ENCODE measurements at places on chromosomes 1 and 21. TPM values are rescaled to one million over a fixed set of nuclear protein-coding genes. Genes with fewer than 3 reads are reported as not detected.

Gene NR1I3
- not detected for total RNA-seq

DNA sequence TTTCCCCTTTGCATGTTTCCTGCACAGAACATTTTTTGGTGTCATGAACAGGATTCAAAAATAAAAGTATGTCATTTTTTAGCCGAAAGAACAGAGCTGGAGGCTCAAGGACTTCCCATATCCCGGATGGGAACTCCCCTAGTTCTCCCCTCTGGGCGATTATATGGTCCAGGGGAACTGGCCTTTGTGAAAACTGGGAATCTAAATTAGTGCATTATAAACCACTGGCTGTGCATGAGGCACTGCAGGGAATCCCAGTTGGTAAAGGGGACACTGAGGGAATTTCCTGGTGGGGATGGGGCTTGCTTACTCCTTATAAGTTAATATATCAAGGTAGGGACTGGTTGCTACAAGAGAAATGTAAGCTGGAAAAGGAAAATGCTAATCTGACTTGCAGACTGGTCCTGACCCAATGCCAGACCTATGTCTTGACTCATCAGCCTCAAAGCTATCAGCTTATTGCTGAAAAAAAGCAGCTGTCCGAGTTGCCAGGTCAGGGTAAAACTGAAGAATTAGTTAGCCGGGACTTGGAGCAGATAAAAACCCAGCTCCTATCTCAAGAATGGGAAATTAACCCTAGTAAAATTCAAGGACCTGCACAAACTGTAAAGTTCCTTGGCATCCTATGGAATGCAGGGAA is 122.6 kb downstream of the FCRL5 start:
- DNase-seq: no peak

Gene CD1E
- total RNA-seq: 964 TPM

DNA sequence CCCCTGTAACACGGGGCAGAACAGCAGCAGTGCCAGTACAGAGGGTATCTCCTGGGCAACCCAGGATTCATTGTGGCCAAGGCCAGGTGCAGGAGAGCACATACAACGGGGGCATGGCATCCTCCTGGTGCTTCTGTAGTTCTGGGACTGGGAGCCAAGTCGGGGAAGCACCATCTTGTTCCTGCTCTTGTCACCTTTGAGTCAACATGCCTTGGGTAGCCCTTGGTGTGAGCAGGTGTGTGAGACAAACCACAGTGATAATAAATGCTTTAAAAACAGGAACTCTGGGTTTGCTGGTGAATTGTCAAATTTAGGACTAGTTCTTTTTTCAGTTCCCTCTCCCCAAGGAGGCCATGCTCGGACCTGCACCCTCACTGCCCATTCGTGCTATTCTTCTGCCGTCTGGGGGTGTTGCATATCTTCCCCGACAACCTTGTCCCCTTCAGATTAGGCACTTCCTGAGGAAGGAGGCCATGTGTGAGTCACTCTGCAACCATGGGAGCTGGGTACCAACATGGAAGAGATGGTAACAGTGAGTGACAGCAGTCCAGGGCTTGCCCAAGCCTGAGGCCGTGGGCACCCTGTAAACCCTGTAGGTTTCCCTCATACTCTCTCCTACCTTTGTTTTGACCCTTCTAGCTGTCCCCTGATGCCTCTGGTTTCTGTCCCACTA is 150.2 kb downstream of the GRIK3 start:
- DNase-seq: no peak
